ENCODE measurements at places on chromosomes 11 and 22.
A peak's percentile ranks its signal among the peaks of the same experiment; 100 is the strongest.

GRCh38 chr11:62600367-62601121 is 1.1 kb downstream of the MTA2 start:
- no peak for DNase-seq

- DNase-seq, result no peak
Observed at GRCh38 chr11:34044664-34045485, 6.7 kb upstream of the CAPRIN1 start.

GRCh38 chr11:72012897-72013721 is 14.4 kb downstream of the IL18BP start:
- DNase-seq, result no peak

GRCh38 chr22:42642806-42643633 is 2.6 kb upstream of the ATP5MGL start:
- DNase-seq, result no peak

DNA sequence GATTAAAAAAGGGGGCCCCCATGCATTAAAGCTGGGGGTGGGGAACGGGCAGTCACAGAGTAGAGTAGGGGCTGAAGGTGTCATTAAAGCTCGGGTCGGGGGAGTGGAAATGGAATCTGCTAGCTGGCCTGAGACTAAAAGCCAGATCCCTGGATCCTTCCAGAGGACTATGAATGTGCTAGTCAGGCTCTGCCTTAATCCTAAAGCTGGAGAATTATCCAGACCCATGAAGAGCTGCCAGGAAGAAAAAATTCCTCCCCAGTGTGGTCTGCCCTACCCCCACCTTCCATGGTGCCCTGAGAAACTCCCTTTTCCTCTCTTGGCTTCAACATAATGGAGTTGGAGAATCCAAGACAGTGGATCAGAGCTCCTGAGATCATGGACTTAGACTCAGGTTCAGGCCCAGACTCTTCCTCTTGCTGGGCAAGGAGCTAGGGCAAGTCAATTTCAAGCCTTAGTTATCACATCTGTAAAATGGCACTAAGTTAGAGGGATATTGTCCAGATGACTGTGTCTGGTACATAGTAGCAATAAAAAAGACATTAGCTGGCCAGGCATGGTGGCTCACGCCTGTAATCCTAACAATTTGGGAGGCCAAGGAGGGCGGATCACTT is 24.0 kb upstream of the SMTN start:
- DNase-seq, result no peak

GRCh38 chr11:100637706-100638105 is 49.4 kb upstream of the ARHGAP42 start:
- no peak for DNase-seq

- peak; percentile 34 for DNase-seq
Observed at GRCh38 chr11:1628506-1629325, 859 bp upstream of the KRTAP5-5 start.

DNA sequence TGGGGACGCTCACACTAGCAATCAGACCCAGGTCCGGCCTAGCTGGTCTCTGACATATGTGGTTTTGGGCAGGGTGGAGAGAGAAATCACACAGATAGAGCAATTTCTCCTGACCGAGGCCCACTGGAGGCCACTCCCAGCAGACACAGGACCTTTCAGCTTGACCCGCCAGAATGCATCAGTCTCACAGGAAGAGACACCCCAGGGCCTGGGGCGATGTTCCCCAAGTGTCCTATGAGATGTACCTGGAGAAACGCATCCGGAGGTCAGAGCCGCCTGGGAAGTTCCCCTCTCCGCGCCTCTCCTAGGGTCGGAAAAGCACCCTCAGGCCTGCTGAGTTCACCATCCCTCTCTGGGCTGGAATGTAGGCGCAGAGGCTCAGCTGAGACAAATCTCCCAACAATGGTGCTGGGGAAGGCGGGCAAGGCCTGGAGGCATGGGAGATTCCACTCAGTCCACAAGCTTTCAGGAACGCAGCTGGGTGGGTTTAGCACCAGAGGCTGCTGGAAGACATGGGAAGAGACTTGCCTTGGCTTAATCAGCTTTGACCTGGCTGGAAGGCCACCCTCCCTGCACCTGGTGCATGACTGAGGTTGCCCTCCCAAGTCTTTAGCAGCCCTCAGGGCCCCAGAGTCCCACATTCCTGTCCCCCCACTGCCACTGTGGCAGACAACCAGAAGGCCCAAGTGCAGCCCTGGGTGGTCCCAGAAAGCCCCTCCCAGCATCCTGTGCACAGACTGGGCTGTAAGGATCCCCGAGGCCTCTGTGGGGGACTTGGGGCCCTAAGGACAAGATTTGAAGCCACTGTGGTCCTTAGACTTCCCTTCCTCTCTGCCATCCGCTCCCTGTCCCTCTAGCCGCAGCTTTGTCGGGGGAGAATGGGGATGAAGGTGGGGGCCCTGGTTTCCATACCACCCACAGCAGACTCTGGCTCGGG is 57.5 kb downstream of the RTL6 start:
- DNase-seq, result no peak

- no peak for DNase-seq
Observed at GRCh38 chr11:77411137-77411707, 62.7 kb downstream of the PAK1 start.

DNA sequence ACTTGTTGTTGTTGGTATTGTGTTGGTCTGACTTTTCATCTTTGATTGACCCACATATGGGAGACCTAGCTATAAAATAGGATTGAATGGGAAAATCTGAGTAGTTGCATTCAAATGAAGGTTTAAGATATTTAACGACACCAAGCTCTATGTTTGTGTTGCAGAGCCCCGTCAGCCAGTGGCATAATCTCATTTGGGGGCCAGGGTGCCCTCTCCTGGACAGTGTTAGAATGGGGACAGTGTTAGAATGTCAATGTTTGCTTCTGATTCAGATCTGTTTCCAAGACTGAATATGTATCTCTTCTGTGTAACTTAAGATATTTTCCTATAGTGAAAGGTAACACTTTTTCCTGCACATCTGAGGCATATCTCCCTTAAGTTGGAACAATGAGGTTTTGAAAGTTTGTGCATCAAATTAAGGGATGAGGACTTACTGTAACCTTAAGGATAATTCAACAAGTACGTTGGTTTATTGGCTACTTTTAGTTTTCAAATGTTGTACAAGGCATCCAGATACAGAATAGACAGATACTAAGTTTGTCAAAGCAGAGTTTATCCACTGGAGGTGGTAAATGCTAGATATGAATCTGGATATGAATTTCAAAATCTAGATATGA is 5.3 kb upstream of the OR52M1 start:
- peak; percentile 20 for DNase-seq

DNA sequence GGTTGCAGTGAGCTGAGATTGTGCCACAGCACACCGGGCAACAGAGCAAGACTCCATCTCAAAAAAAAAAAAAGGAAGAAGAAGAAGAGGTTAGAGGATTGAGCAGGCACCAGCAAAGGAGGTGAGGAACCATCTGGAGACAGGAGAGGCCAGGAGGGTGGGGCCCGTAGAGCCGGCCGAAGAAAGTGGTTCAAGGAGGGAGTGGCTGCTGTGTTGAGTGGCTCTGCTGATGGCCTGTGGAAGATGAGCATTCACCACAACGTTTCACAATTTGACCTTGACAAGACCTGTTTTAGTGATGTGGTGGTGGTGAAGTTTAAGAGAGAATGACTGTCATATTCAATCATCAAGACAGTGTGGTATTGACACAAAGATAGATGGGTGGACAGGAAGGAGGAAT is 6.8 kb upstream of the CTSD start:
- DNase-seq, result no peak

- no peak for DNase-seq
Observed at GRCh38 chr22:19912271-19912999, 29.1 kb upstream of the COMT start.

GRCh38 chr22:37304595-37305343 is 22.5 kb downstream of the CYTH4 start:
- DNase-seq, result no peak

Measured in stimulated activated CD4-positive, alpha-beta T cell treated with anti-CD3 and anti-CD28 coated beads, Interleukin-1b, Interleukin-23, amount 100 ng/mL, for 1 hour (primary cell).